ENCODE measurements at places on chromosomes 2 and 18.

DNA sequence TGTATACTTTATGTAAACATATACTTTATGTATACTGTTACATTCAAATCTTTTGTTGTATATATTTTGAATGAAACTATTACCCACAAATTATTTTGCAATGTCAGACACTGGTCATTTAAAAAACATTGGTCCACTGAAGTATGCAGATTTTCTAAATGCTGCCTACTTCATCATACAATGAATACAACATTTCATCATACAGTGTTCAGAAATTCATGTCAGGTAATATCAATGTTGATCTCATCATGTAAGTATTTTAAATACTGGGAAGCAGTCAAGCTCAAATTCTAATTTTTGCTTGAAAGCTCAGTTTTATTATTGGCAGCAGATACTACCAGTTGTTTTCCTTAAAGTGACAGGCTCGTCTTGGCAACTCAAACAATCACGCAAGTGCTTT is 2.9 kb upstream of the STAT4 start:
- no peak for DNase-seq

DNA sequence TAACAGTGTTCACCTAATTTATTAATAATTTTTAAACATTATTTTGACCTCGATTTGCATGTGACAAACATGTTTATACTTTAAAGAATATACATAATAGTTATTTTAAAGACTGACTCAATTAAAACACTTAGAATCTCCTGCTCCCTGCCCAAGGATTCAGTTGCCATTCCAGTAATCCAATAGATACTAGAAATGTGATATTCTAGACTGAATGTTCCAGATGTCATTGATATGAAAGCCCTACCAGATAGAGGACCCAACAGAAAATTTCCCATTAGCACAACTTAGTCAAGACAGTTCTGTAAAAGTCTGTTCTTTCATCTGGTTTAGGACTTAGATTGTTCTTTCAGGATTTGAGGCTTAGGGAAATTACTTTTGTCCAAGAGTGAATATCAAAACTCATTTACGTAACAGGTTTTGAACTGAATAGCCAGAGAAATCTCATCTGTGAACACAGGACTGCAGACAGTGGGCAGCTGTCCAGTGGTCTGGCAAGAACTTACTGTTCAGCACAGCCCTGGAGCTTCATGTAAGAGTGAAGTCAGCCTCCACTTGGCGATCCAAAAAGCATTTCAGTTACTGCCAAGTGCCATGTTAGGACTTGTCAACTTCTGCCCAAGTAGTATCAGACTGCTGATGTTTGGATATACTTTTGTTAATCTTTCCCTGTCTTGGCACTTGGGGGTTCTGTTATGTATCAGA is 77.5 kb downstream of the OSBPL6 start:
- peak; percentile 31 for DNase-seq

DNA sequence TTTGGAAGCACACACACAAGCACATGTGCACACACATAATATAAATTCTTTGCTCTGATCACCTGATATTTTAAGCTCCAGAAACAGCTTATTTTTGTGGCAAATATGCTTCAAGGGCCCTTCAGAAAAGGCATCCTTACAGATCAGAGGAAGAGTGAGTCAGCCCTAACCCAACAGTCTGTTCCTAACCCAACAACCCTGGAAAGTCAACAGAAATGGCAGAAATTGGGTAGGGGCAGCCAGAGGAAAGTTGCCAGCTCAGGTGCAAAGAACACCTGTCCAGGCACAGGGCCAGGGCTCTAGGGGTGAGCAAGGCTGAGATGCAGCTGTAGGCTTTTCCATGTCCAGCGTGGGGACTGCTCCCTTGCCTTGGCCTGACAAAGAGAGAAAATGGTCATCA is 6.4 kb upstream of the NCKAP5 start:
- DNase-seq, result no peak

DNA sequence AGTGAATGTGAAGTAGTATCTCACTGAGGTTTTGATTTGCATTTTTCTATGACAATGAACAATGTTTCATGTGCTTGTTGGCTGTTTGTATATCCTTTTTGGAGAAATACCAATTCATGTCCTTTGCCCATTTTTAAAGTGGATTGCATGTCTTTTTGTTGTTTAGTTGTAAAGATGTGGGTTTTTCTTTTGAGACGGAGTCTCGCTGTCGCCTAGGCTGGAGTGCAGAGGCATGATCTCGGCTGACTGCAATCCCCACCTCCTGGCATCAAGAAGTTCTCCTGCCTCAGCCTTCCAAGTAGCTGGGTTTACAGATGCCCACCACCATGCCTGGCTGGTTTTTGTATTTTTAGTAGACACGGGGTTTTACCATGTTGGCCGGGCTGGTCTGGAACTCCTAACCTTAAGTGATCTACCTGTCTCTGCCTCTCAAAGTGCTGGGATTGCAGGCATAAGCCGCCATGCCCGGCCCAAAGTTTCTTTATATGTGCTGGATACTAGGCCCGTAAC is 236.7 kb downstream of the MYCN start:
- DNase-seq, result no peak

DNA sequence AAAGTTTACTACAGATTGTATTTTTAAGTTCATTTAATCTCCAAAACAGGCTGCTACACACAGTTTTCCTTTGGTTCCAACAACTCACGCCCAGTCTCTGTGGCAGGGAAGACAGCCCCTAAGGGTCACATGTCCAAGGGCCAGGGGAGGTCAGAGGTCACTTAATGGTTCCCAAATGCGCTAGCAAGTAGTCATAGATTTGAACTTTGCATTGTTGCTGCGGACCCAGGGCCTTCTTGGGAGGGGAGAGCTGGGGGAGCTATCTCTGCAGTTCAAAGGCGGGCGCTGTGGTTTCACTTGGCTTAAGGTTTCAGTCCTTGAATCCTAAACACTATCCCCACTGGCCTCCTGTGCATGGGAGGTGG is 74.8 kb upstream of the ZNF532 start:
- no peak for DNase-seq

DNA sequence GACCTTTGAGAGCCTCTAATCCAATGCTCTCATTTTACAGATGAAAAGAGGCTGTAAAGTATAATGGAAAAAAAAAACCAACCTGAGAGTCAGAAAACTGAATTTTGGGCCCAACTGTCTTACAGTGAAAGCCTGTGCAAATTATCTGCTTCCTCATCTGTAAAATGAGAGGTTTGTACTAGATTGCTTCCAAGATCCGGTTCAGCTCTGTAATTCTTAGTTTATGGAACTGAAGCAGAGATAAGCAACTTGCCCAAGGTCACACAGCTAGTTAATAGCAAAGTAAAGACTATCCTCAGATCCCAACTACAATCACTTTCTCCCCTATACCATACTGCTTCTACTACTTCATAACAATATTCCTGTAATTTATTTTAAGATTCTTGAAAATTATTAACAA is 6.3 kb downstream of the TLK1 start:
- DNase-seq, result no peak

GRCh38 chr2:178237488-178238153 is 43.3 kb downstream of the OSBPL6 start:
- DNase-seq, result no peak

- DNase-seq, result peak; percentile 39
Observed at GRCh38 chr2:204842661-204843485, 297.6 kb downstream of the PARD3B start.

DNA sequence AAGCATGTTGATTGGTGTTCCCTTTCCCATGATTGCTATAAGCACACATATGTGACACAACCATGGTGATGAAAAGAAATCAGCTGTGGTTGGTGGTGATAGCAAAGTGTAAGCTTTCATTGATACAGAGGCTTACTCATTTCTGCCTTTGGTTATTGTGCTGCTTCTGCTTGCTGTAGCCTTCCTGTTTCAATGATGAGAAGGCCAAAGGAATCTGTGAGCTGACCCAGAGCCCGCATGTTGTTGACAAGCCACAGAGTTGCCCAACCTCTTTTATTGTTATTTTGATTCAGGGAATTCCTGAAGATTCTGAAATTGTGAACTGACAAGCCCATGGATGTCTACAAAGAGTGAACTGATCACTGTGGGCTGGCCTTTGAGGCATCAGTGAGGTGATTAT is 164.4 kb downstream of the TMEFF2 start:
- no peak for DNase-seq

- DNase-seq, result no peak
Observed at GRCh38 chr18:65752625-65753325, 2.0 kb downstream of the CDH7 start.

DNA sequence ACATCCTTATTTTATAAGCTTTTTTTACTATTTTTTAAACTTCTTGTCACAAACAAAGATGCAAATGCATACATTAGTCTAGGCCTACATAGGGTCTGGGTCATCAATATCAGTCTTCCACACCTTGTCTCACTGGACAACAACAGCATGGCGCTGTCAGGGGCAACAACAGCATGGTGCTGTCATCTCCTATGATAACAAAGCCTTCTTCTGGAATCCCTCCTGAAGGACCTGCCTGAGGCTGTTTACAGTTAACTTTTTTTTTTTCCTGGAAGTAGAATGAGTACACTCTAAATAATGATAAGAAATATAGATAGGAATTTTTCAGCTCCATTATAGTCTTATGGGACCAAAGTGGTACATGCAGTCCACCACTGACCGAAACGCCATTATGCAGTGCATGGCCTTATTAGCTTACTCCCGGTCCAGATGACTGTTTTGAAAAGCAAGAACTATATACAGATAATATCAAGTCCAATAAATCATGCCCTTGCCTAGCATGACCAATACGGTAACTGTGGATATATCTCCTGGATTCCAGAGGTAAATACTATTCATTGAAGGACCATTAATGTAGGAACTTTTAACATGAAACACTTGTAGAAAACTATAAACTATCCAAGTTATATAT is 38.4 kb downstream of the TCF4 start:
- DNase-seq, result no peak

GRCh38 chr18:48869591-48869990 is 81.2 kb downstream of the SMAD7 start:
- DNase-seq, result no peak

DNA sequence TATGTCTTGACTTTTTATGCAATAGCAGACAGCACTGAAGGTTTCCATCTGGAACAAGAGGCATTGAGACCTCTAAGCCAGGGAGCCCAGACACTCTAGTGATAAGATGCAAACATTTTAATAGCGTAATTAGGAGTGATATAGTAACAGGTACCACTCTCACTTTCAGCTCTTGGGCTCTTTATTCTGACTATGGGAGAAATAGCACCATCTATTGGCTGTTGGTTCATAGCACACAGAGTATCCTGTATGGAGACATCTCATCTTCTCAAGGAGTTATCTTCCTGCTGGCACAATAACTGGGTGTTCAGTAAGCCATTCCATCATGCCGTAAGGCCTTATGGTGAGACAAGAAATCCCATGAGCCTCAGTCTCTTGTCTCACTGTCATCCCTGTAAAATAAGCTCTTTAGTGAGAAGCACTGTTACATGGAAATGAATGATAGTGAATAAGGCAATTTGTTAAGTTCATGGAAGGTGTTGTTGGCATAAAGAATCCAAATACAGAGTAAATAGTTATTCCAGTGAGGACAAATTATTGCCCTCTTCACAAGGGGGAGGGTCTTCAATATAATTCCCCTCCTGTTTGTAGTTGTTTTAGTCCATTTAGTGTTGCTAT is 48.3 kb downstream of the THUMPD2 start:
- no peak for DNase-seq

- no peak for DNase-seq
Observed at GRCh38 chr2:73101626-73102256, 11.0 kb downstream of the RAB11FIP5 start.

GRCh38 chr2:138713504-138713903 is 66.7 kb downstream of the NXPH2 start:
- DNase-seq, result no peak
